ENCODE measurements at places on chromosomes 13 and 19. TPM values are rescaled to one million over a fixed set of nuclear protein-coding genes. Genes with fewer than 3 reads are reported as not detected.

Gene FPR1
- total RNA-seq, result not detected

- DNase-seq, result no peak
- no peaks in the 10 kb centered on the region for H3K4me1 ChIP-seq
- no peaks in the 10 kb centered on the region for H3K36me3 ChIP-seq
- H3K4me3 ChIP-seq, result no peak overlapping the region
- H3K27ac ChIP-seq, result no peak overlapping the region
Measured at GRCh38 chr13:107241381-107241780, 673.4 kb upstream of the ARGLU1 start.

- no peaks in the 10 kb centered on the region for H3K36me3 ChIP-seq
- H3K27ac ChIP-seq, result no peak overlapping the region
- no peaks in the 10 kb centered on the region for H3K27me3 ChIP-seq
- H3K4me3 ChIP-seq, result no peak overlapping the region
- H3K4me1 ChIP-seq, result no peaks in the 10 kb centered on the region
- no peak for DNase-seq
Measured at GRCh38 chr13:67367399-67367798, 137.3 kb upstream of the PCDH9 start.

- no peaks in the 10 kb centered on the region for H3K36me3 ChIP-seq
- no peaks in the 10 kb centered on the region for H3K4me1 ChIP-seq
- H3K4me3 ChIP-seq, result no peak overlapping the region
- no peak overlapping the region for H3K27ac ChIP-seq
Measured at GRCh38 chr19:35601971-35602370, 10.6 kb upstream of the HAUS5 start.

Gene SIGLEC9
- not detected for total RNA-seq

DNA sequence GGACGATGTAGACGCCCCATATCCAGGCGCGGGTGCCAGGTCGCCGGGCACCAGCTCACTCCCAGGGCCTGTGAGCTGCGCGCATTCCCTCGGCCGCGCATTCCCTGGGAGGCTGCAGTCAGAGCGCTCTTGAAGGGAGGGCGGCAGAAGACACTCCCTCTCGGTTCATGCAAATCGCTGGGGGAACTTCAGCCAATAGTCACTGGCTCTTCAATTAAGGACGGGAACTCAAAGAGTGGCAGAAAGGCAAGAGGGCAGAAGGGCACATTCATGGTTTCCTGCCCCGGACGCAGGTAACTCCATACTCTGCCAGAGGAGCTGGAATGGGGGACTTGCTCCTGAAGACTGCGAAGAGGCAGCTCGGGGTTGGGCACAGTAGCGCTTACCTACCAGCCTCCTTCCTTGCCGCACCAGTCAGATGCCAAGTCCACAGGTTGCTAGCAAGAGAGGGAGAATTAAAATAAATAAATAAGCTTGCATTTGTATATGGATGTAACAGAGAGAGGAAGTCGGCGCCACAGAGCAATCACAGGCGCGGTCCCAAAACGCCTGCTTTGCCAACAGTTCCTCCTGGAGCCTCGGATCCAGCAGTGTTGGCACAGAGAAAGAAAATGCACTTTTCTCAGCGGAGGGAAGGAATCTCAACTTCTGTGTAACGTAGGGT, 459 bp downstream of the PCDH20 start:
- H3K4me1 ChIP-seq, result no peaks in the 10 kb centered on the region
- H3K36me3 ChIP-seq, result no peaks in the 10 kb centered on the region
- peaks cover 6% of the 10 kb centered on the region for H3K27me3 ChIP-seq
- no peak overlapping the region for H3K27ac ChIP-seq

DNA sequence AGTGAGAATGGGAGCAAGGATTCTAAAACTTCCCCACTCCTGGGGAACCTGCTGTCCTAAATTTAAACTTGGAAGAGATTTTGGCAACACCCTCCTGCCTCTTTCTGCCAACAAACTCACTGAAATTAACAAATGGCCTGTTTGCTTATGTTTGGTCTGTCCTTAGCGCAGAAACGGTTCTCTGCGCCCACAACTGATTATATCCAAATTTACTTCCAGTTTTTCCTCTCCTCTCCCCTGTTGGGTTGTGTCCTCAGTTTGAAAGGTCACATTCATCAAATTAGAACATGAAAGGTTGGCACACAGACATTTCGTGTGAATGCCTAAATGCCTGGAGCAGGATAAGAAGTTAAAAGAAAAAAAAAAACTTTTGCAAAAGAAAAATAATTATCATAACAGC, 56.4 kb upstream of the MRI1 start:
- H3K36me3 ChIP-seq, result no peaks in the 10 kb centered on the region
- H3K27ac ChIP-seq, result no peak overlapping the region
- H3K4me1 ChIP-seq, result no peaks in the 10 kb centered on the region
- H3K4me3 ChIP-seq, result no peak overlapping the region
- no peak for DNase-seq

GRCh38 chr19:22606954-22607652, 27.0 kb upstream of the ZNF492 start:
- H3K4me3 ChIP-seq, result no peak overlapping the region
- no peaks in the 10 kb centered on the region for H3K4me1 ChIP-seq
- DNase-seq, result no peak
- H3K27me3 ChIP-seq, result no peaks in the 10 kb centered on the region
- no peak overlapping the region for H3K27ac ChIP-seq

Gene TMC4
- 0.11 TPM for total RNA-seq

Gene DNAAF3
- 0.18 TPM for total RNA-seq

GRCh38 chr19:18814063-18814462, 17.7 kb upstream of the UPF1 start:
- H3K4me3 ChIP-seq, result no peak overlapping the region
- H3K27ac ChIP-seq, result no peak overlapping the region
- no peaks in the 10 kb centered on the region for H3K4me1 ChIP-seq
- H3K36me3 ChIP-seq, result no peaks in the 10 kb centered on the region
- DNase-seq, result no peak

GRCh38 chr13:78875792-78876580, 217.0 kb upstream of the OBI1 start:
- H3K4me1 ChIP-seq, result no peaks in the 10 kb centered on the region
- no peak overlapping the region for H3K4me3 ChIP-seq
- DNase-seq, result no peak
- H3K27me3 ChIP-seq, result 0 out of 2 replicates have a peak, but pooled peaks cover 3% of the 10 kb centered on the region
- no peak overlapping the region for H3K27ac ChIP-seq

- no peak for DNase-seq
- H3K4me3 ChIP-seq, result no peak overlapping the region
- H3K36me3 ChIP-seq, result no peaks in the 10 kb centered on the region
- H3K27ac ChIP-seq, result no peak overlapping the region
Measured at GRCh38 chr19:49423985-49424303, 703 bp upstream of the PTH2 start.

GRCh38 chr13:81990652-81991051, 1649.7 kb upstream of the SPRY2 start:
- DNase-seq, result no peak
- H3K27me3 ChIP-seq, result no peaks in the 10 kb centered on the region
- no peak overlapping the region for H3K4me3 ChIP-seq
- no peaks in the 10 kb centered on the region for H3K4me1 ChIP-seq
- H3K36me3 ChIP-seq, result no peaks in the 10 kb centered on the region

- H3K4me1 ChIP-seq, result no peaks in the 10 kb centered on the region
- no peak overlapping the region for H3K27ac ChIP-seq
- no peak overlapping the region for H3K4me3 ChIP-seq
Measured at GRCh38 chr13:70375718-70376117, 267.5 kb upstream of the KLHL1 start.

Data from SJSA1 (cell line).